H1 (cell line): ENCODE measurements at places on chromosomes 3 and 15.

GRCh38 chr3:87833039-87833377 lies 225.8 kb downstream of the CGGBP1 start:
- no peak overlapping the region for H3K27ac ChIP-seq
- no peak overlapping the region for H3K4me3 ChIP-seq
- DNase-seq, result no peak
- no peaks in the 10 kb centered on the region for H3K27me3 ChIP-seq
- H3K36me3 ChIP-seq, result no peaks in the 10 kb centered on the region

- H3K36me3 ChIP-seq, result peaks cover 8% of the 10 kb centered on the region; the same call in 1 of the 2 replicates
- DNase-seq, result peak; percentile 83
- H3K4me3 ChIP-seq, result peak overlapping the region; percentile 54
- H3K4me1 ChIP-seq, result no peaks in the 10 kb centered on the region
- no peak overlapping the region for H3K27ac ChIP-seq
Measured at GRCh38 chr15:66701422-66702034, 508 bp upstream of the SMAD6 start.

DNA sequence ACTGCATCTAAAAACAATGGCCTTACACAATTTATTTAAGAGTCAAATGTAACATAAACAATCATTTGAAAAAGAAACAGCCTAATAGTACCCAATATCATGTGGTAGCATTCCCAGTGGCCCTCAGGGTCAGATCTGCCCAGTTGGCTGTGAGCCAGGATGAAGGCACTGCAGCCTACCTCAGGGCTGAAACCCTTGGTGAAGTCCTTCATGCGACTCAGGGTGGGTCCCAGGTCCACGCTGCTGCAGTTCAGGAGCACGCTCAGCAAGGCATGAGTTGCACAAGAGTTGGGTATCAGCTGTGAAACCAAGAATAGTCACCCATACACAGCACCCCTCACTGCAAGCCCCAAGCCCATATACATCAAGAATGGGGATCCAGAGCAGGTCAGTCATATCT lies 37.1 kb downstream of the SEMA3G start:
- no peaks in the 10 kb centered on the region for H3K27me3 ChIP-seq
- H3K4me1 ChIP-seq, result peaks cover 5% of the 10 kb centered on the region
- H3K36me3 ChIP-seq, result peaks cover 46% of the 10 kb centered on the region
- no peak overlapping the region for H3K27ac ChIP-seq
- no peak for DNase-seq

GRCh38 chr15:91882858-91883586 lies 29.5 kb downstream of the SLCO3A1 start:
- no peak overlapping the region for H3K27ac ChIP-seq
- no peaks in the 10 kb centered on the region for H3K36me3 ChIP-seq
- no peaks in the 10 kb centered on the region for H3K27me3 ChIP-seq
- peaks cover 3% of the 10 kb centered on the region; the same call in 1 of the 2 replicates for H3K4me1 ChIP-seq
- DNase-seq, result peak; percentile 36

- H3K36me3 ChIP-seq, result no peaks in the 10 kb centered on the region
- no peak overlapping the region for H3K27ac ChIP-seq
- no peaks in the 10 kb centered on the region for H3K27me3 ChIP-seq
- H3K4me1 ChIP-seq, result no peaks in the 10 kb centered on the region
- no peak for DNase-seq
Measured at GRCh38 chr3:166860217-166860616, 519.9 kb downstream of the ZBBX start.

- H3K36me3 ChIP-seq, result peaks cover 2% of the 10 kb centered on the region; the same call in 1 of the 2 replicates
- DNase-seq, result no peak
- H3K27ac ChIP-seq, result no peak overlapping the region
- H3K4me1 ChIP-seq, result no peaks in the 10 kb centered on the region; the same call in 1 of the 2 replicates
- H3K4me3 ChIP-seq, result no peak overlapping the region
- H3K27me3 ChIP-seq, result no peaks in the 10 kb centered on the region
Measured at GRCh38 chr15:85761635-85762034, 33.1 kb downstream of the KLHL25 start.

GRCh38 chr3:48747706-48748105 lies 30.7 kb upstream of the IP6K2 start:
- H3K27me3 ChIP-seq, result no peaks in the 10 kb centered on the region
- H3K4me3 ChIP-seq, result no peak overlapping the region
- no peaks in the 10 kb centered on the region for H3K4me1 ChIP-seq
- H3K27ac ChIP-seq, result no peak overlapping the region
- DNase-seq, result no peak
- no peaks in the 10 kb centered on the region for H3K36me3 ChIP-seq

- H3K27ac ChIP-seq, result no peak overlapping the region
- DNase-seq, result peak; percentile 11
- no peaks in the 10 kb centered on the region for H3K36me3 ChIP-seq
- no peaks in the 10 kb centered on the region for H3K27me3 ChIP-seq
- H3K4me1 ChIP-seq, result no peaks in the 10 kb centered on the region
Measured at GRCh38 chr3:187833375-187833774, 88.1 kb upstream of the BCL6 start.

DNA sequence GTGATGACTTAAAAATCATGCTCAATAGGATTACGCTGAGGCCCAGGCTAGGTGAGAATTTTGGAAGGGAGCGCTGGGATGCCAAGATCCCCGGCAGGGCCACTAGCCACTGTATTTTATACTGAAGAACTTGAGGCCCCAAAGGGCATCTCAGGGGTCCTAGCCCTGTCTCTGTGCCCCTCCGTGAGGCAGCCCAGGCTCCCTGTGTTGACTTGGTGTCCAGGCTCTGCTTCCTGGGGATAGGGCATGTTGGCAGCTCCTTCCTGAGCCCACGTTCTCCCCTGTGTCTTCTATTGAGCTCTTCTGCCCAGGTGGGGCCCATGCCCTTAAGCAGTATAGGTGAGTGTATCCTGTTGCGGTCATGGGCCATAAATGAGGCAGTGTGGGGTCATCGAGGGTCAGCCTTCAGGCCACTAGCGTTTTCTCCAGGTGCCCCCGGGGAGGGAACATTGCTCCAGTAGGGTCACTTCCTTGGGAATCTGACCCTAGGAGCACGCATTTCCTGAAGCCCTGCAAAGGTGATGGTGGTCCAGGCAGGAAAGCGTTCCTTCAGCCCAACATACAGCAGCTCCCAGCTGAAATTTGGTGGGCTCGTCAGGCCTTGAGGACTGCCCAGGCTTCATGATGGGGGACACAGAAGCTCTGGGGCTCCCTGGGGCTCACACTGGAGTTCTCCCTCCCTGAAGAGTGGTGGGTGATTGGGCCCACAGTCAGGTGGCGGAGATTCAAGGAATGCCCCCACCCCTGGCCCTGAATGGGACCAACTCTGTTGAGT lies 189.4 kb downstream of the UBE3A start:
- no peak overlapping the region for H3K27ac ChIP-seq
- H3K4me3 ChIP-seq, result no peak overlapping the region
- H3K27me3 ChIP-seq, result no peaks in the 10 kb centered on the region
- no peaks in the 10 kb centered on the region for H3K4me1 ChIP-seq
- no peaks in the 10 kb centered on the region for H3K36me3 ChIP-seq
- DNase-seq, result no peak

- H3K36me3 ChIP-seq, result no peaks in the 10 kb centered on the region
- no peak overlapping the region for H3K4me3 ChIP-seq
- peaks cover 8% of the 10 kb centered on the region for H3K4me1 ChIP-seq
- DNase-seq, result no peak
Measured at GRCh38 chr3:24177201-24177600, 232.1 kb downstream of the NR1D2 start.

DNA sequence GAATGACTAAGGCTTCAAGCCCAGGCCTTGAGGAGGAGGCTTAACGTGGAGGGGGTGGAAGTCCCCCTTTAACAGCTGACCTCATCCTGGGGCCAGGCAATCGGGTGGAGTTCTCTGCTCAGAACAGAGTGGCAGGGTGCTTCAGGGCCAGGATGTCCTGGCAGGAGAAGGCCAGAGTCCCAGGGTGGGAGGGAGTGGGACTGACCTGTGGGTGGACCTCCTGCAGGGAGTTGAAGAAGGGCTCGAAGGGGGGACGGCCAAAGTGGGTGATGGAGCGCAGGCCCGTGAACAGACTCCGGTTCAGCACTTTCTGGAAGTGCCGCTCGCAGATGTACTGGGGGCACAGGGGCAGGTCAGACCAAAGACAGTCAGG lies 19.6 kb downstream of the DUOX2 start:
- no peak overlapping the region for H3K27ac ChIP-seq
- H3K4me3 ChIP-seq, result no peak overlapping the region
- H3K27me3 ChIP-seq, result no peaks in the 10 kb centered on the region
- H3K4me1 ChIP-seq, result no peaks in the 10 kb centered on the region

DNA sequence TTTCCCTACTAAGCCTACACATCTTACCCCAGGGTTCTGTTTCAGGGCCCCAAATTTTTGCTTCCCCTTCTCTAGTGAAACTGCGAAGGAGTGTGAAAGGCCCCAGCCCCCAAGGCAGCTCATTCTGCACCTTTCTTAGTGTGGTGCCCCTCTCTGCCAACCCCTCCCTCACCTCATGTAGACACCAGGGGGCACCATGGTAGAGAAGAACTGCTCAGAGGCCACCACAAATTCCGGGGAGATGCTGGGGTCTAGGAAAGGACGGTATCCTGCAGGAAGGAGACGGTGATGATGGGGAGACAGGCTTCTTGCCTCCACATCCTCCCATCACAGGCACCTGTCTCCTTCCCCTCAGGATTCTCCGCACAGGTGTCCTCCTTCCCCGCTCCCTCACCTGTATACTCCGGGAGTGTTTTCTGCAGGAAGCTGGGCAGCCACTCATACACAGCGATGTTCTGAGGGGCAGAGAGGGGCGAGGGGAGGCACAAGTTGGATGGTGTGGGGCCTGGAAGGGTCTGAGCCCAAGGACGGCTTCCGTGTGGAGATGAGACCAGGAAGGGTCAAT lies 3.6 kb downstream of the DUOX2 start:
- H3K36me3 ChIP-seq, result no peaks in the 10 kb centered on the region
- peaks cover 61% of the 10 kb centered on the region for H3K27me3 ChIP-seq
- no peak overlapping the region for H3K27ac ChIP-seq

DNA sequence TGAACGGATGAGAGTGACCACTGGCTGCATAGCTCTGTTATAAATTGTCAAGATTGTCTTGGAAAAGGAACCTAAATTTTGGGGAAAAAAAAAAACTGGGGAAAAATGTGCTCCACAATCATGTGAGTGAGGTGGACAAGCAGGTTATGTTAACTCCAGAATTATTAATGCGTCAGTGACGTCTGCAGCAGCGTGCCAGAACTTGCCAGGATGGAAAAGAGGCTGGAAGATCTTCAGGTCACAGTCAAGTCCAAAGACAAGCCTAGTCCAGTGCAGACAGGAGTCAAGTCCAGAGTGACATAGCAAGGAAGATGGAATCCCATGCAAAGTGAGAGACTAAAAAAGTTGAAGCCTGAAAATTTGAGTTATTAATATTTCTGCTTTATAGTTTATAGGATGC lies 140.6 kb downstream of the RYR3 start:
- no peak for DNase-seq
- no peaks in the 10 kb centered on the region for H3K36me3 ChIP-seq
- H3K4me3 ChIP-seq, result no peak overlapping the region
- no peak overlapping the region for H3K27ac ChIP-seq
- no peaks in the 10 kb centered on the region for H3K27me3 ChIP-seq

DNA sequence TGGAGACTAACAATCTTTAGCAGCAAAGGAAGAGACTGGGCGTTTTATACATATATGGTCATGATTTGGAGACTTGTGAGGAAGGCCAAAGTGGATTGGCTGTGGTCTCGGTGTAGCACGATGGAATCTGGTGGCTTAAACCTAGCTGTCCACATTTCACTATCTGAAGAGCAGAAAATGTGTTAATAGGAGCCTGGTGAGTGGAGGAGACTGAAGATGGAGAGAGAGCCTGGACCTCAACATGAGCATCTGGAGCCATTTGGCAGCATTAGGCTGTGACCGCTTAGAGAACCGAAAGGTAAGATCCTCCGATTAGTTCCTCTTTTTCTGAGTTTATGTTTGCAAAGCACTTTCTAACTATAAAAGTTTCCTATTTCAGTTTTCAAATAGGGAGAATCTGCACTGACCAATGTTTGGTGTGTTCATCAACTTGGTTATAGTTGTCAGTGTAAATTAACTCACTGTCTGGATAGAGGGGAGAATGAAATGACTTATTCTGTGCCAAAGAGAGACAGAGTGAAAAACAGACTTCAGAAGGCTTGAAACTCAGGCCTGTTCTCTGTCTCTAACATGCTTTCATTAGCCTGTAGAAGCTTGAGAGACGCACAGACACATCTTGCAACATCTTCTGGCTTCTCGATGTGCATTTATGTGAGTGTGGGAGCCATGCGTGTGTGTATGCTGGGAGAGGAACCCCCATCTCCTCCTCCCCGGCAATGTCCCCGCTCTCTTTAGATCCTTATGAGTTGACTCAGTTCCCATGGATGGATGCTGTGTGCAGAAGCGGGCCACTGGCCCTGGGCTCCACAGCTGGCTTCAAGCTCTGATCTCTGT lies 244.7 kb upstream of the TBL1XR1 start:
- H3K4me3 ChIP-seq, result no peak overlapping the region
- no peak for DNase-seq
- no peaks in the 10 kb centered on the region for H3K36me3 ChIP-seq
- H3K27ac ChIP-seq, result no peak overlapping the region

DNA sequence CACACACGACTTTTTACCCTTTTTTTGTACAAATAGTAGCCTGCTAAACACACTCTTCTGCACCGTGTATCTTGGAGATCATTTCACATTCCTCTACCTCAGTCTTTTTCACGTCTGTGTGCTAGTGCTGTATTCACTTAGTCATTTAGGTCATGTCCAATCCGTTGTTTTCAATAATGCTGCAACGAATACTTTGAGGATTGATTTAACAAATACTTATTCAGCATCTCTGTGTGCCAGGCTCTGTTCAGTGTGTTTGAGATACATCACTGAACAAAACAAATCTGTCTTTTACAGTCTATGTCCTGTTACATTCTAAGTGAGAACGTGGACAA lies 882 bp downstream of the JMJD7 start:
- no peak for DNase-seq
- H3K27ac ChIP-seq, result no peak overlapping the region
- peaks cover 3% of the 10 kb centered on the region for H3K4me1 ChIP-seq
- H3K36me3 ChIP-seq, result no peaks in the 10 kb centered on the region; the same call in 1 of the 2 replicates
- no peaks in the 10 kb centered on the region for H3K27me3 ChIP-seq

DNA sequence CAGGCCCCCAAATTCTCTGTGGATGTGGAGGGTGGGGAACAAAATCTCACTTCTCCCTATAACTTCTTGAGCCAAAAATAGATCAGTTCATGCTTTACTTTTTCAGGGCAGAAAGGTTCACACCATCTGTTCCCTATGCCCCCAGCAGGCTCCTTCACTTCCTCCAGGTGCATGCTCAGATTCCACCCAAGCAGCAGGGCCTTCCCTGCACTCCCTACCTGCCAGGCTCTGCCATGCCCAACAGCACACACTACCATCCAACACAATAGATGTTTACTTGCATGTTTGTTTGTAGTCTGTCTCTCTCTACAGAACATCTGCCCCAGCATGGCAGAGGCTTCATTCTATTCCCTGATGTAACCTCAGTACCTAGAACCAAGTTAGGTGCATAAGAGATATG lies 43.3 kb downstream of the GABRB3 start:
- H3K36me3 ChIP-seq, result no peaks in the 10 kb centered on the region
- H3K4me3 ChIP-seq, result no peak overlapping the region
- H3K27ac ChIP-seq, result no peak overlapping the region
- no peaks in the 10 kb centered on the region for H3K27me3 ChIP-seq
- H3K4me1 ChIP-seq, result peaks cover 6% of the 10 kb centered on the region; the same call in 1 of the 2 replicates
